ENCODE measurements at places on chromosomes 11 and 22.

DNA sequence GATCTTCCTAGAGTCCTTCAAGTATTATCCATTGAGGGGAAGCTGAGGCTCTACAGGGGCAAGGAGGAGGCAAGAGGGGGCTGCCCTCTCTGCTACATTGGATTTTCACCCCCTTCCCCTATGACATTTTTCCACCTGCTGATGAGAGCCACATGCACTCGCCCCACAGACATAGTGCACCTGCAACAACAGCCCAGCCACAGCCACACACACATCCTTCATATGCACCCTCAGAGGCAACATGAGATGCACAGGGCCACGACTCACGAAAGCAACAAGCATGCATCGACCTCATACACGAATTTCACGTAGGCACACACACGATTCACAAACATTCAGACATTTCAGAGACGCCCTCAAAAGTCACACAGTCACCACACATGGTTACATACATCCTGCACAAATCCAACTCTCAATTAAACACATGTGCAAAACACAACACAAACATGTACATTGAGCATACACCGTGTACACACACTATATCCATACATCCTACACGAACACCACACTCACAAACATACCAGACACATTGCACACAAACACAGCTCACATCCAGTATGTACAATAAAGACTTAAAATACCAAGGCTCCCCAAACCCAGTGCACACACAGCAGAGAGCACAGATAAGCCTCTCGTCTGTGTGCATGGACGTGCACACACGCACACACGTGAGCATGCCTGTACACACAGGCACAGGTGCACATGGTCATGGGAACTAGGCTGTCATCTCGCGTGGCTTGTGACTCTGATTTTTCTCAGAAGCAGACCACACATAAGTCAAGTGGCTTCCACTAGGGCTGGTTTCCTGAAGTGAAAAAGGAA is 6.3 kb upstream of the LRRC32 start:
- DNase-seq, result no peak

GRCh38 chr11:128916037-128916572 is 24.9 kb downstream of the KCNJ5 start:
- no peak for DNase-seq

GRCh38 chr11:844693-845644 is 2.3 kb downstream of the TSPAN4 start:
- no peak for DNase-seq

- DNase-seq, result no peak
These were observed 436.2 kb downstream of the BUD13 start for GRCh38 chr11:116336540-116336939.

DNA sequence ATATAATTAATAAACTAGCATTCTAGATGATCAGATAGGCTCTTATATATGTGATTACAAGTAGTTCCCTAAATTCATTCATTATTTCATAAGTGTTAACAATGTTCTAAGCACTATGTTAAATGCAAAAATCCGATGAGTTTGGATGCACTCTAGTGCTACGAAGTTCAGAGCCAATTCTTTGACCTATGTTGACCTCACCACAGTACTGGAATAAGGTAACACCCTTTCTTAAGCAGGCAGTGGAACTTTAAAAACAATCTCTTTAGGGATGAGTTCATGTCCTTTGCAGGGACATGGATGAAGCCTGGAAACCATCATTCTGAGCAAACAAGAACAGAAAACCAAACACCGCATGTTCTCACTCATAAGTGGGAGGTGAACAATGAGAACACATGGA is 68.3 kb upstream of the UCP3 start:
- DNase-seq, result no peak

GRCh38 chr22:35514366-35514765 is 26.3 kb upstream of the RASD2 start:
- DNase-seq, result no peak

DNA sequence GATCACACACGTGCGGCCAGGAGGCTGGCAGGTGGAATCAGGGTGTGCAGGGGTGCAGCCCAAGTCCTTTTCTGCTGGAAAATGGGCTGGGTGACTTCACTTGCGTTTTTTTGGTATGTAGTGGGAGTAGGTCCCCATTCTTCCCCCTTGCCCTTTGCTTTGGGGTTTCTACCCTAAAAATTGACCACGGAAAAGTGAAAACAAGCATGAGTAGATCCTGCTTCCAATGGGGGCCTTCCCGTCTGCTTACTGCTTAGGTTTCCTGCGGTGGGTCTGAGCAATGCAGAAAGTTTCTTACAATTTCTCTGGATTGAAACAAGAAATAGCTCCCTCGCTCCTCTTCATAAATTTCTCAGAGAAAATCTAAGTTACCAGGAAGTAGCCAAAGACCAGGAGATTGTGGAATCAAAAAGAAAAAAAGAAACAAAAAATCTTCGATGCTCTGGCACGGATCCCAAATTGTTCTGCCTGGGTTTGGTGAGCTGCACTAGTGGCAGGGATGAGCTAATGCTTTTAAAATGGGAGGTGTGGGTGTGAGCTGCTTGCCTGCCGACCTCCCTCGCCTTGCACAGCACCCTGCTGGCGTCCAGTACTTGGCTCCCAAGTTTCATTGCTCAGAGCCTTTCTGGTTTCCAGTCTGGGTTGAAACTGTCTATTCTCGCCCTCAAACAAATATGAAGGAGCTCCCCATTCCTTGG is 2.4 kb downstream of the TIMP3 start:
- DNase-seq, result no peak
